Pons (tissue), 1 donor: ENCODE measurements at places on chromosomes 11 and 22.

DNA sequence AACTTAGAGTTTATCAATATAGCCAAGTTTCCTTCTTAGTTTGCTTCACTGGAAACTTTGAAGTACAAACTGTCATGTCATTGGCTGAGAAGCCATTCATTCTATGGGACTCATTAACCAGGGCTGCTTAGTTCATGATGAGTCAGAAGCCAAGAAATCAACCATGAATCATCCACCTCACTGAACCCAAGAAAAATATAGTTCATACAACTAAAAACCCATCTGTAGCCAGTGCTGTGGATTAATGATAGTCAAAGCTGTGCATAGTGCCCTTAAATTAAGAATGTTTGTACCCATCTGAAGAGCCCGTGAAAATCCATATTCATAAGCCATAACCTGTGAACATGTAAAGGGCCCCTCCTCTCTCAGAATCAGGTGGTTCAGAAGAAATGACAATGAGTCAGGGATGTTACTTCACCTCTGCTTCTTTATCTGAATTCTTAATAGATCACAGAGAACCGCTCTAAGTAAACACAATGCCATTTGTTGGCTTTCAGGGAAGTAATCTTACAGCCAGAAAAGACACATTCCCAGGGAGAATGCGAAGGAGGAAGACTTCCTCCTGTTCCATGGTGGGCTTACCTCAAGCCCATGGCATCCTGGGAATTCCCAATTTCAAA is 25.4 kb downstream of the MMP20 start:
- DNase-seq: no peak

DNA sequence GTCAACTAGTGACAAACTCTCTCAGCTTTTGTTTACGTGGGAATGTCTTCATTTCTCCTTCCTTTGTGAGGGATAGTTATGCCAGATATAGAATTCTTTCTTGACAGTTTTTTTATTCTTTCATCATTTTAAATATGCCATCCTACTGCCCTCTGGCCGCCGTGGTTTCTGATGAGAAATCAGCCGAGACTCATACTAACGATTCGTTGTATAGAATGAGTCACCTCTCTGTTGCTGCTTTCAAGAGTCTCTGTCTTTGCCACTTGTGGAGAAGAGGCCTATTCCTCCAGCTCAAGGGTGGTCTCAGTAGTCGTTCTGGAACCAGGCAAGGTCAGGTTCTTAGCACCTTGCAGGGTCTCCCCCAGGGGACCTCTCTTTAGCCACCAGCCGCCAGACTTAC is 8.0 kb downstream of the MYO7A start:
- no peak for DNase-seq

DNA sequence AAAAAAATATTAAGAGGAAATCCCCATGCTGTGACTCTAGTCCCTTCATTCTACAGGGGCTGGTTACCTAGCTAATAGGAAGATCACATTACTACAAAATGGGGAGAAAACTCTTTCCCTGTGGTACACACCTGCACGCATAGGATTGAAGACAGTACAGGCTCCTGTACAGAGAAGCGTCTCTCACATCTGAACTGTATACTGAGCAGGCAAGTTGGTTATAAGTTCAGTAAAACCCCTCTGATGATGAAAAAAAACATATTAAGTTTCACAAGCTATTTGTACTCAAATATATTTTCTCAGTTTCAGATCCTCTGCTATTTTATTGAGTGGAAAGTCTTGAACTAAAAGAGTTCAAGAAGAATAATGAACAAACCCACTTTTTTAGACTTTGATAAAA is 156.9 kb upstream of the HSD17B12 start:
- DNase-seq: no peak

DNA sequence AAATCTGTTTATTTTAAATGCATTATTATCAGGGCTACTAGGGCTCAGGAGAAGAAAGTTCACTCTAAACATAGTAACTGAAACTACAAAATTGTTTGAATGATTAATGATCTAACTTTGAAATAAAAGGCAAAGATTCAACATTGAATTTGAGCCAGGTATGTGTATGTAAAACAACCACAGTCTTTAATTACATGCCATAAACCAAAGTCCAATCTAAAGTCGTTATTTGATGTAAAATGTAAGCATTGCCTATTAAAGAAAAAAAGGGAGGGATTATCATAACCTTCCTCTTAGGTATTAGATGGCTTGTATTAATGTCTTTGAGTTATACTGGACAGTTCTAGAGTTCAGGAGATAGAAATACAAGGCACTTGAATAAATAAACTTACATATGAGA is 25.2 kb upstream of the PANX1 start:
- DNase-seq: no peak
